ENCODE measurements at places on chromosomes 3 and 15.

DNA sequence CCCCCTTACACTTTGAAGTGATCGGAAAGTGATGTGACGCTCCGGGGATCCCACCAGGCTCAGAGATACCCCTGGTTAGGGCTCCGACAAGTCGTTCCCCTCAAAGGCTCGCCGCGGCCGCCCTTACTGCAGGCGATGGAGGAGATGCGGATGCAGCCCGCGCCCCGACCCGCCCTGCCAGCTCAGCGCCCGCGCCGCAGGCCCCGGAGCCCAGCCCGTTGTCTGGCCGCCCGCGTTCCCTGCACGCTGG, 228 bp downstream of the GLT8D1 start:
- no peak for DNase-seq

GRCh38 chr3:179811321-179812095, 158.7 kb downstream of the USP13 start:
- DNase-seq, result no peak

- peak; percentile 73 for DNase-seq
These were observed 203.7 kb downstream of the ABHD5 start for GRCh38 chr3:43894176-43895049.

GRCh38 chr3:98914210-98915080, 12.9 kb upstream of the DCBLD2 start:
- DNase-seq, result no peak

DNA sequence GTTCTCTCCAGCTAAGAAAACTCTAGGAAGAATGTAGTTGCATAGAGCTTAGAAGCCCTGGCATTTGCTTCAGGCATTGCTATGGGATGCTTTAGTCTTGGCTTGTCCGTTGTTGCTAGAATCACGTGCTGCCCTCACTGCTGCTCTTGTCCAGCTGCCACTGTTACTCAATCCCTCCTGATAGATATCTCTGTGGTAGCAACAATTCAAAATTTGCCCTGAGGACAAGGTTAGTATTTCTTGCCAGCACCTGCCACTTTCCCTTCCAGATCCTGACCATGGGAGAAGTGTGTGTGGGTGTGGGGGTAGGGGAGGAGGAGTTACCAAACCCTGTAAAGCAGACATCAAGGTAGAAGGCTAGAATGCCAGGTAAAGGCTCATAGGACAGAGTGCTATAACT, 113.8 kb downstream of the PPM1L start:
- DNase-seq, result peak; percentile 45

GRCh38 chr3:30263238-30263924, 343.0 kb upstream of the TGFBR2 start:
- DNase-seq, result no peak
